Suppressor macrophage (primary cell): ENCODE measurements at places on chromosomes 2 and 18.
A peak's percentile ranks its signal among the peaks of the same experiment; 100 is the strongest.

GRCh38 chr2:171490577-171490976, 31.7 kb upstream of the CYBRD1 start:
- DNase-seq, result no peak

DNA sequence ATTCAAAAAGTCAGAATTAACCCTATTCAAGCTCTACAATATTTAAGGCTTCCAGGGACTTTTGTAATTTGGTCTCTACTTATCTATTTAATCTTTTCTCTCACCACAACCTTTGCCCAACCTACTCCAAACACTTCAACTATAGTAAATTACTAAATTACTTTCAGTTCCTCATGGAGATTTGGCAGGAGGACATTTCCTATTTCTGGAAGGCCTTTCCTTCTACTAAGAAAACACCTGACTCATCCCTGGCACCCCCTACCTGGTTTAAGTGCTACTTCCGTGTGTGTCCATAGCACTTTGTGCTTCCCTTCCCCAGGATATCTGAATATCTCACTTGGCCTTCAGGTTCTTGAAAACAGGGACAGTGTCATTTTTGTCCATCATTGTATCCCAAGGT, 96.3 kb downstream of the UPP2 start:
- peak; percentile 3 for DNase-seq

GRCh38 chr18:55407191-55407590, 180.8 kb downstream of the TCF4 start:
- no peak for DNase-seq

GRCh38 chr2:122500316-122501105, 745.1 kb downstream of the TSN start:
- no peak for DNase-seq

GRCh38 chr2:191522478-191523120, 155.3 kb upstream of the NABP1 start:
- DNase-seq, result no peak

GRCh38 chr2:96843538-96844268, at the start of gene ANKRD23:
TSS of gene ANKRD23 (minus strand) at chr2:96844021. CDS start at chr2:96843992, 29 bp downstream.
- DNase-seq, result no peak

DNA sequence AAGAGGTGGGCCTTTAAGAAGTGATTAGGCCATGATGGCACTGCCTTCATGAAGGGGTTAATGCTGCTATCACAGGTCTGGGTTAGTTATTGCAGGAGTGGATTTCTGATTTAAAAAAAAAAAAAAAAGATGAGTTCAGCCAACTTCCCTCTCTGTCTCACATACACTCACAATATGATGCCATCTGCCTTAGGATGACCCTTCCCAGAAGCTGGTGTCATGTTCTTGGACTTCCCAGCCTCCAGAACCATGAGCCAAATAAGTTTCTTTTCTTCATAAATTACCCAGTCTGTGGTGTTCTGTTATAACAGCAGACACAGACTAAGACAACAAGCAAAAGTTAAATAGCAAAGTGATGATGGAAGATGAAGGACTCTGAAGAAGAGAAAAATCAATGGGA, 179.7 kb upstream of the ETAA1 start:
- no peak for DNase-seq

GRCh38 chr2:234422981-234423431, 73.9 kb downstream of the ARL4C start:
- DNase-seq, result no peak

- DNase-seq, result peak; percentile 26
Observed at GRCh38 chr2:238945433-238946150, 97.7 kb downstream of the TWIST2 start.

DNA sequence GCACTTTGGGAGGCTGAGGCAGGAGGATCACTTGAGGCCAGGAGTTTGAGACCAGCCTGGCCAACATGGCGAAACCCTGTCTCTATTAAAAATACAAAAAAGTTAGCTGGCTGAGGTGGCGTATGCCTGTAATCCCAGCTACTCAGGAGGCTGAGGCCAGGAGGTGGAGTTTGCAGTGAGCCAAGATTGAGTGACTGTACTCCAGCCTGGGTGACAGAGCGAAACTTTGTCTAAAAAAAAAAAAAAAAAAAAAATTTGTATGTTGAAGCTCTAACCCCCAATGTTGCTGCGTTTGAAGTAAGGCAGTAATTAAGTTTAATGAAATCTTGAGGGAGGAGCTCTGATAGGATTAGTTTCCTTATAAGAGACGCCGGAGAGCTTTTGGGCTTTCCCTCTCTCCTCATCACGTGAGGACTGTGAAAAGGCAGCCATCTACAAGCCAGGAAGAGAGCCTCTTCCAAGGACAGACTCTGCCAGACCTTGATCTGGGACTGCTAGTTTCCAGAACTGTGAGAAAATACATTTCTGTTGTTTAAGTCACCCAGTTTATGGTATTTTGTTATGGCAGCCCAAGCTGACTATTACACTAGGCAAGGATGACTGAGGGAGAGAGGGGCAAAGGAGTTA, 11.5 kb upstream of the PNPT1 start:
- no peak for DNase-seq

GRCh38 chr2:30680121-30680520, 127.1 kb downstream of the CAPN13 start:
- DNase-seq, result no peak

DNA sequence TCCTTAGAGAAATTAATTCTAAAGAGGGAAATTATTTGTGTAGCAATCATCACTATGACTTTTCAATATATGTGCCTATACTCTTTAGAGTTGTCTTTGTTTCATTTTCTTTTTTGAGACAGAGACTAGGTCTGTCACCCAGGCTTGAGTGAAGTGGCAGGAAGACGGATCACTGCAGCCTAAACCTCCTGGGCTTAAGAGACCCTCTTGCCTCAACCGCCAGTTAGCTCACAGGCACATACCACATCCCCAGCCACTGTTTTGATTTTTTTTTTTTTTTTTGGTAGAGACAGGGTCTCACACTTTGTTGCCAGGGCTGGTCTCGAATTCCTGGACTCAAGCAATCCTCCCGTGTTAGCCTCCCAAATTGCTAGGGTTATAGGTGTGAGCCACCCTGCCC, 12.4 kb downstream of the YWHAQ start:
- no peak for DNase-seq

DNA sequence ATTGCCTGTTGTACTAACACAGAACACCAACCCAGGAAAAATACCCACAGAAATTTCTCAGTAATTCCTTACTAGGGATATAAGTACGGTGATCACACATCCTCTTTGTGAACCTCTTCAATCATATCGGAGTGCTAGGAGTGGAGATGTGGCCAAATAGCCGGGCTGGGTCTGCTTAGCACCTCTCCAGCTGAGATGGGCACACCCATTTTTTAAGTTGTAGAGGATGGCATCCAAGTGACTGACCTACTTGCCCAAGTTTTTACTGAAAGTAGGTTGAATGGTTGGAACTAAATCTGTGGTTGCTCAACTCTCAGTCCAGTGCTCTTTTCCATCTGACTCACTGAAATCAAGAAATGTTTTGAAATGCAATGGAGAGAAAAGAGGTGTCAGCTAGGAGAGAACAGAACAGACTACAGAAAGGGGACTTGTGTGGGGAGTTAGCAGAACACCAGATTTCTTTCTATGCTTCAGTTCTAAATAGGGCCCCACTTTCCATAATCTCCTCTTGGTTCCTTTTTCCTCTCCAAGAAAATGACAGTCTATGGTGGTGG, 68.7 kb upstream of the FSHR start:
- no peak for DNase-seq

GRCh38 chr2:108194409-108195132, 45.2 kb upstream of the SULT1C3 start:
- peak; percentile 18 for DNase-seq

GRCh38 chr2:170530284-170530745, 184.8 kb upstream of the SP5 start:
- DNase-seq, result no peak
